ENCODE measurements at places on chromosomes 3 and 15.

DNA sequence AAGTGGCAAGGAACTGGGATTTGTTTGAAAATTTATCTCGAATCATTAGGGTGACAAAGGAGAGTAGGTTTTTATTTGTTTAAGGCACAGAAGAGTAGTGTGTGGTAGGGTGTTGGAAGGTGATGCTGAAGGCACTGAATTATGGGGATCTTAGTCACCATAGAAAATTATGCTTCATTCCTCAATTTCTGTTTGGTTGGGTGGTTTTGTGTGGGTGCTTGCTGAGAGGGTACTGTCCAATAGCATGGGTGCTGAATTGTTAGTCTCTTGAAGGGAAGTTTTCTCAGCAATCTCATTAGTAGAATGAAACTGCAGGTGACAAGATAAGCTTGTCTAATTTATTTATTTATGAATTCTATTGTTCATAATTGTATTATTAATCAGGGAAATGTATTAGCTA is 610.9 kb downstream of the AGBL1 start:
- no peak for DNase-seq

DNA sequence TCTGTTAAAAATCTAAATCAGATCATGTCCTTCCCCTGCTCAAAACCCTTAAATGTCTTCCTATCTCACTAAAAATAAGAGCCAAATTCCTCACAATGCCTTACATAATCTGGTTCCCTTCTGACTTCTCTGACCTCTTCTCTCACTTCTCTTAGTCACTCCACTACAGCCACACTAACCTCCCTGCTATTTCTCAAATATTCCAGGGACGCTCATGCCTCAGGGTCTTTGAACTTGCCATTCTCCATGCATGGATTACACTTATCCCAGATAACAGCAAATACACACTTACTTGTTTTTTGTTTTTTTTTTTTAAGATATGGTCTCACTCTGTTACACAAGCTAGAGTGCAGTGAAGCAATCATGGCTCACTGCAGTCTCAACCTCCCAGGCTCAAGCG is 8.5 kb downstream of the TP53BP1 start:
- no peak for DNase-seq

GRCh38 chr3:26989037-26989436 is 366.5 kb downstream of the LRRC3B start:
- no peak for DNase-seq

GRCh38 chr3:169269005-169269404 is 394.5 kb downstream of the MECOM start:
- no peak for DNase-seq

DNA sequence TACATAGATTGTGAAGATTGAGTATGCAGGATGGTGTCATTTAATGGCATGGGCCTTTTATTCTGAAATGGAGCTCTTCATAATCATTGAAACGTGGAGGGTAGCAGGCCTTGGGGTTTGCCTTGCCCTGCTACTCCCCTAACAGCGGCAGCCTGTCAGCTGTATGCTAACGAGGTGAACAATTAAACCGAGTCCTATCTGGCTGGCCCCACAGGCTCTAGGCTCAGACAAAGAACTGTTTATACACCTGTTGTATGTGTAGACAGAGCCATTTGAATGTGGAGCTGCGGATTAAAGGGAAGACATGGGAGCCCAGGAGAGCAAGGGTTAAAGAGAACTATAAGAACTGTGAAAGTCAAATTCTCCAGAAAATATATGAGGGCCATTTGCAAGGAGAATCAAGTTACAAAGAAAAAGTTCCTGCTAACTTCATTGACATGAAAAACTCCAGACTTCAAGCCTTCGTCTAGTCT is 116.7 kb upstream of the CGNL1 start:
- DNase-seq, result no peak
